NCI-H1092 (cell line): ENCODE measurements at places on chromosomes 11 and 22.

DNA sequence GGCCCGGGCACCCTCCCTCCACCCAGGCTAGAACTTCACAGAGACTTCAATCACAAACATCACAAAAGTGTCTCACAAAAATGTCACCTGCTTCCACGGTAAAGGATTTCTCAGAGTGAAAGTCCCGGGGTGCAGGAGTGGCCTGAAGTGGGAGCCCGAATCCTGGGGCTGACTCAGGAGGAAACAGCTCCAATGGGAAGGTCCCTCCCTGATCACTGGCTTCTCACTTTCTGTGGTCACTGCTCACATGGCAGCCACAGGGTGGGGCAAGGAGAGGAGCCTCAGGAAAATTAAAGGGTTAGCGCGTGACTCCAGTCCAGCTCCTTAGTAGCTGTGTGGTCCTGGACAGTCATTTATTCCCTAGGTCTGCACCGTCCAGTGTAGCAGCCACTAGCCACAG, 564.5 kb upstream of the B3GAT1 start:
- no peak for DNase-seq

- DNase-seq: no peak
These were observed 251.8 kb upstream of the BLID start for GRCh38 chr11:122367809-122368231.

DNA sequence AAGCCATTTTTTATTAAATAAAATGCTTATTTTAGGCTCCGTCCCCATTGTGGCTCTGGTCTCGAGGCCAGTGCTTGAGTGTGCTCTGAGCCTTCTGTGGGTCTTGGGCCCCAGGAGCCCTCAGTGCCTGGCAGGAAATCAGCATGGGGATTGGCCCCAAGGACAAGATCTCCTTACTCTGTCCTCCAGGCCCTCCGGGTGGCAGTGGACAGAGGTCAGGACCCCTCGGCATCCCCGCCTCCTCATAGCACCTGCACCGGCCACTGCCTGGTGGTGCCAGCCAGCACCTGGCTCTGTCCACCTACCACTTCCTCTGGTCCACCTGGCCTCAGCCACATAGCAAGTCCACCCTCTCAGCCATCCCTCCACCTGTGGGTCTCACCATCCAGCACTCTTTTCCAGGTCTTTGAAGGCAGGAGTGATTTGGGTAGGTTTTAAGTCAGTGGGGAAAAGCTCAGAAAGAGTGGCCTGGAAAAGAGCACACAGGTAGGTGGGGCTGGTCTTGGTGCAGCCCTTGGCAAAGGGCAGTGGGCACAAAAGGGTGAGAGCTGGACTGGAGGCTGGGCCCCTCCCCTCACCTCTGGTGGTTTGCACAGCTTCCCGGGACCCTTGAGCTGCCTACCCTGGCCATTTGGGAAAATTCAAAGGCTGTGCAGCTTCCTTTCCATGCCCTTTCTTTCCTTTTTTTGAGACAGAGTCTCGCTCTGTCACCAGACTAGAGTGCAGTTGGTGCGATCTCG, 3.5 kb downstream of the CLDN5 start:
- DNase-seq: no peak

GRCh38 chr11:85279267-85279666, 347.9 kb downstream of the DLG2 start:
- no peak for DNase-seq

DNA sequence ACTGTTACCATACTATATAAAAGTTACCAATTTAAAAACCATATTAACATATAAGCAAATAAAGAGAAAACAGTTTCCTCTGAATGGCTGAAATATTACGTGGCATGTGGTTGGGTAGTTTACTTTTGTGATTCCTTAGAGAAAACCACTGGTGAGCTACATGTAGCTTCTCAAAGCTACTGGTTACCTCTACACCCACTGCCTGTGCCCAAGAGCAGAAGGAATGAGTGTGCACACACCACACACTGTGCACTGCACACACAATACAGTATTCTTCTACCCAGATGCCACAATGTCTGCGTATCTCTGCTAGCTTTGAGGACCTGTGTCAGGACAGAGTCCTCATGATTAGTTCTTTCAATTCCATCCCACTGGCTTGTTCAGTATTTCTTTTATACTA, 25.5 kb upstream of the YPEL1 start:
- DNase-seq: no peak

- no peak for DNase-seq
These were observed 220.8 kb upstream of the SNX19 start for GRCh38 chr11:131137046-131137445.

- DNase-seq: no peak
These were observed 1.6 kb downstream of the PTPRCAP start for GRCh38 chr11:67435727-67436458.

DNA sequence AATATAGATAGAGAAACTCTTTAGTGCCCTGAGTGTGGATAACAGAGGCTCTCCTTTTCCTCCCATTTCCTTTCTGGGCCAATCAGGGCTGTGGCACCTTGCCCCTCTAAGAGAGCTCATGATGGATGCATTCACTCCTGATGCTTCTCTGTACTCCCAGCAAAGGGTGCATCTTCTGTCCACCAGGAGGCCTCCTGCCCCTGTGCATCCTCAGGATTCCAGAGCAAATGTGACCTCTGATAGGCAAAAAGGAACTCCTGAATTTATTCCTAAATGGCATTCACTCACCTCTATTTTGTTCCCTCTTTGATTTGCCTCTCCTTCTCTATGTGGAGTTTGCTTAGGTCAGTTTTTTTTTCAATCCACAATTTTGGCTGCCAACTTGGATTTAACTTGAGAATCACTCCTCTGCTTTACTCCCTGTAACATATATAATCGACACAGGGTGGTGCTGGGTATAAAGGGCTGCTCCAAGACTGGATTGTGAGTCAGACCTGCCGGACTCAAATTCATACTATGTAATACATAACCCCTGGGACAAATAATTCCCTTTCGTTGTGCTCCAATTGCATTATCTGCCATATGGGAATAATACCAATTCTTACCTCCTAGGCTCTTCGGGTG, 1.1 kb upstream of the MRGPRX4 start:
- DNase-seq: peak; percentile 27

DNA sequence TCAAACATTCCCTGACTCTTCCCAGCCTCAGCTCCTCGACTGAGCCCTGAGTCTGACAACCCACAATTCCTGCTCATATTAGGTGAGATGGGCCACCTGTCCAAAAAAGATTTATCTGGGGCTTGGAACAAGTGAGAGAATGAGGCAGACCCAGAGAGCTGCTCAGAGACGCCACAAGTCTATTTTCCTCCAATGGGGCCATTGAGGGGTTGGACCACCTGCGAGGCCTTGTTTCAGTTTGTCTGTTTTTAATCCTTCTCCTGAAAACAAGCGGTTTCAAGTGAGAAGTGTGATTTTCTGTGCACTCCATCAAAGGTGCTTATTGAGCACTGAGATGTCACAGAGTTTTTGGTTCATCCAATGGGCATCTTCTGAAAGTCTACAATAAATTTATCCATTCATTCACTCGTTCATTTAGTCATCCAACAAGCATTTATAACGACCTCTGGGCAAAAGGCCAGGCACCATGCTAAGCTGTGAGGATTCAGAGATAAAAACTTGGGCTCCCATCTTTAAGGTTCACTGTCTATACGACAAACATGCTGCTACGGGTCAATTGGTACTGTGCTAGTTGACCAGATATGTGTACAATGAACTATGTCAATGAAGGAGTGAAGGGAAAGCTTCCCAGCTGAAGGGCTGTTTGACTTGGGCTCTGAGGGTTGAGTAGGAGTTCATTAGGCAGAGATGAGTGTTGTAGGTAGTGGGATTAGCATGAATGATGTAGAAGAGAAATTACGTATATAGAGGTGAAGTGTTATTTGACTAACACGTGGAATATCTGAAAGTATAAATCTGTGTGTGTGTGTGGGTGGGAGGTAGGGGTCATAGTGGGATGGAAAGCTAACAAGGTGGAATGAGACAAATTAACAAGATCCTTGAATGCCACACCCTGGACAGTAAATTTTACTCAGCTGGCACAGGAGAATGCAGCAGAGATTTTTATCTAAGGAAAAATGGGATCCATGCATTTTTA, 168.9 kb downstream of the MIAT start:
- no peak for DNase-seq

DNA sequence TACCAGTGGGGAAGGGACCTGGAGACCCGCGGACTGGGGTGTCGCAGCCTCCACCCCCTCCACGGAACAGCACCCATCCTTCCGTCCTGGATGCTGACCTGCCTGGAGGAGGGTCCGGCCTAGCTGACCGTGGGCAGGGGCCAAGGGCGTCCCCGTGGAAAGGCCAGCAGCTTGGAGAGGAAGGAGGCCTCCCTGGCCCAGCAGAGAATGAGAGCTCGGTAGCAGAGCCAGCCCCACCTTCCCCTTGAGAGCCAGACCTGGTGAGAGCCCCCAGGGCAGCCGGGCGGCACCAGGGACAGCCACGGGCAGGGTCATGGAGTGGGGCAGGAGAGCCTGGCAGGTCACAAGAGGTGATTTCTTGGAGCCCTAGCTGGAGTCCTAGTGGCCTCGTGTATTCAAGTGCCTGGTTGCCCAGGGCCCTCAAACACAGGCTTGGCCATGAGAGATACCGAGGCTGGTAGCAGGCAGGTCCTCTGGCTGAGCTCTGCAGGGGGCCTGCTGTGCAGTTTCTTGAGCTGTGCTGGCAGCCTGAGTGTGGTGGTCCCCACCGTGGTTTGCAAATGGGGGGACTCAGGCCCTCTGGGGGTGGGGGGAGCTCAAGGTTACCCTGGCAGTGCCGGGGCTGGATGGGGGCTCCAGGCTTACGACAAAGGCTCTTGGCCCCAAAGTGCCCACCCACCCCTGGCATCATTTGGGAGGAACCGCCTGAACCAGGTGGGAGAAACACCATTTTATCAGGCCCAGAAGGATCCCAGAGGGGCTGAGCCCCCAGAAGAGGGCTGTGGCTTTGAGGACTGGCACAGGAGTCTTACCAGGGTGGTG, 7.6 kb downstream of the TSPAN32 start:
- no peak for DNase-seq

- peak; percentile 9 for DNase-seq
These were observed 226.3 kb downstream of the DSCAML1 start for GRCh38 chr11:117570701-117571100.

DNA sequence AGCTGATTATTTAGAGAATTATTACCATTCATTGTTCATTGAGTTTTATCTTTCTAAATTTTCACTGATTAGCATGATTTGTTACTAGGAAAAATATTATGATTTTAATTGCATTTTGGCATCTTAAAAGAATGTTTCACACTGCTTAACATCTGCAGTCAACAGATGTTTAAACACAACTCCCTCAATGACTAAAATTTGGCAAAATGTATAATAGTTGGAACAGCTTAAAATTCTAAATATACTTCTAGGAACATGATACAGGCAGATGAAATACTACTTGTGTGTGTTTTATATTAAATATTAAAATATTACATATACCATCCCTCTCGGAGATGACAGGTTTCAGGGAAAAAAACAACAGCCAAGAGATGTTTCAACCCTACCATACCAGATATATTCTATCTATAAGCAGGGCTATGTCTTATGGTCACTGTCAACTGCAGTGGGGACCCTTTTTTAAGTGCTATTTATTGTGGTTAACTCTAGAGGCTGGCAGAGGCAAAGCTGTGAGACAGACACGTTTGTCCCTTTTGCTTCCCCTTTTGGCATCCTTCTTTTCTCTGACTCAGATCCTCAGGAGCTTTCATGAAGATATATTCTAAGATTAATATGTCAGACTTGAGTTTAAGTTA, 81.9 kb downstream of the BDNF start:
- no peak for DNase-seq

GRCh38 chr22:17237038-17237668, 17.9 kb upstream of the ADA2 start:
- no peak for DNase-seq

GRCh38 chr11:17313349-17314231, 37.1 kb downstream of the NUCB2 start:
- no peak for DNase-seq

GRCh38 chr22:44192816-44193534, 12.2 kb downstream of the PARVG start:
- no peak for DNase-seq

DNA sequence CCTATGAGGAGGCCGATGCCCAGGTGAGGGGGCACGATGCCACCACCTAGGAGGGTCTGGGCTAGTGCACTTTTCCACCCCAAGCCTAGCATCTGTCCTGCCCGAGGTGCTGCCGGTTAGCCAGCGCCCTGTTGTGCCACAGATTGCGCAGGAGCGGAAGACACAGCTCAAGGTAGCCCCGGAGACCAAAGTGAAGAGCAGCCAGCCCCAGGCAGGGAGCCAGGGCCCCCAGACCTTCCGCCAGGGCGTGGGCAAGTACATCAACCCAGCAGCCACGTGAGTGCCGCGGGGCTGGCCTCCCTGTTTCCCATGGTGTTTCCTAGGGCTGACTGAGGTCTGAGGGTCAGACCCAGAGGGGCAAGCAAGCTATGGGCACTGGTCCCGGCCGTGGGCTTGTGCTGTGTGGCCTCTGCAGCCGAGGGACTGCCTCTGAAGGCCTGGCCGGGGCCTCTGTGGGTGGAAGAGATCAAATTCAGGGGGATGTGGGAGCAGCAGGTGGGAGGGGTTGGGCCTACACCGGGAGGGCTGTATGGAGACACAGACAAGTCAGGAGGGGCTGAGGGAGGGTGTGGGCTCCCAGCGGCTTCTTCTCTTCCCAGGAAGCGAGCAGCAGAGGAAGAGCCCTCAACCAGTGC, 29.1 kb downstream of the PPIL2 start:
- no peak for DNase-seq

- no peak for DNase-seq
These were observed 396 bp upstream of the CFAP300 start for GRCh38 chr11:102046841-102047240.

GRCh38 chr22:33163815-33164214, 105.6 kb upstream of the SYN3 start:
- no peak for DNase-seq

GRCh38 chr22:17403906-17404305, 34.6 kb downstream of the CECR2 start:
- DNase-seq: no peak

GRCh38 chr11:868802-869201, 26.1 kb downstream of the TSPAN4 start:
- DNase-seq: no peak

DNA sequence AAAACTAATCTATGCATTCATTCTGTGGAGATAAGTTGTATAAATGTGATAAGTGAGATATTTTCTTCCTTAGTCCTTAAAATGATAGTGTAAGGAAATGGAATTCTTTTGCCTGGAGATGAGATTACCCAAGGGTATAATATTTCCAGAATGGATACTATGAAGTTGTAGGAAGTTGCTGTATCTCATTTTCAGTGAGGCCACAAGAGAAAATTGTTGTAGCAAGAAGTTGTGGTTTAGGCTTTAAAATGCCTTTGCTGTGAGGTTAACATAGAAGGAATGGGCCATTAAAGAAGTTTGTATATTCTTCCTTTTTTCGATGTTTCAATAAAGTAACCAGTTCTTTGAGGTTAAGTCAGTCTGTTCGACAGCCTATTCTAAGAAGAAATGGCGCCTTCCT, 50.7 kb upstream of the LIN7C start:
- no peak for DNase-seq

GRCh38 chr11:96136613-96137298, 206.2 kb downstream of the MAML2 start:
- DNase-seq: no peak

- no peak for DNase-seq
These were observed 108.6 kb downstream of the STIM1 start for GRCh38 chr11:3964056-3964455.
